Naive B cell (primary cell): ENCODE measurements at places on chromosomes 5 and 9. TPM values are rescaled to one million over a fixed set of nuclear protein-coding genes. Genes with fewer than 3 reads are reported as not detected.

Gene ADGRV1
- polyA plus RNA-seq: not detected

Gene CCNI2
- polyA plus RNA-seq: not detected

Gene ERGIC1
- polyA plus RNA-seq: 75.4 TPM

Gene FOXD4
- not detected for polyA plus RNA-seq

Gene FAM221B
- polyA plus RNA-seq: not detected

Gene PDZD2
- 0.06 TPM for polyA plus RNA-seq

Gene WWC1
- not detected for polyA plus RNA-seq

Gene IPO11
- 12.1 TPM for polyA plus RNA-seq

Gene MARCOL
- polyA plus RNA-seq: not detected

Gene C5orf58
- not detected for polyA plus RNA-seq

Gene LHX6
- polyA plus RNA-seq: not detected

Gene PHF24
- not detected for polyA plus RNA-seq

Gene CD180
- polyA plus RNA-seq: 122 TPM

Gene GRIA1
- not detected for polyA plus RNA-seq

Gene OTP
- polyA plus RNA-seq: not detected

Gene PSMB7
- polyA plus RNA-seq: 184 TPM

Gene ARL14EPL
- polyA plus RNA-seq: not detected

Gene THOC3
- 85.2 TPM for polyA plus RNA-seq

Gene MYORG
- polyA plus RNA-seq: not detected

Gene SNX24
- polyA plus RNA-seq: 2.9 TPM

Gene SLC28A3
- 0.08 TPM for polyA plus RNA-seq

Gene FOXD4L3
- not detected for polyA plus RNA-seq

Gene CXCL14
- polyA plus RNA-seq: not detected

Gene GABRB2
- polyA plus RNA-seq: 0.58 TPM

Gene GCNT4
- not detected for polyA plus RNA-seq

Gene MYMK
- not detected for polyA plus RNA-seq

Gene SLCO6A1
- not detected for polyA plus RNA-seq

Gene MCTP1
- 0.82 TPM for polyA plus RNA-seq

Gene EIF4E1B
- not detected for polyA plus RNA-seq

Gene HAPLN1
- not detected for polyA plus RNA-seq

Gene SUSD1
- 19.4 TPM for polyA plus RNA-seq

Gene SLC4A9
- polyA plus RNA-seq: not detected

Gene CCNO
- not detected for polyA plus RNA-seq

Gene NIPAL4
- 9.9 TPM for polyA plus RNA-seq

Gene PCDHB13
- polyA plus RNA-seq: not detected

Gene CBY3
- polyA plus RNA-seq: not detected
